ENCODE measurements at places on chromosomes 7 and 10.

GRCh38 chr10:451021-451471, 238.4 kb downstream of the DIP2C start:
- peak; percentile 7 for DNase-seq

DNA sequence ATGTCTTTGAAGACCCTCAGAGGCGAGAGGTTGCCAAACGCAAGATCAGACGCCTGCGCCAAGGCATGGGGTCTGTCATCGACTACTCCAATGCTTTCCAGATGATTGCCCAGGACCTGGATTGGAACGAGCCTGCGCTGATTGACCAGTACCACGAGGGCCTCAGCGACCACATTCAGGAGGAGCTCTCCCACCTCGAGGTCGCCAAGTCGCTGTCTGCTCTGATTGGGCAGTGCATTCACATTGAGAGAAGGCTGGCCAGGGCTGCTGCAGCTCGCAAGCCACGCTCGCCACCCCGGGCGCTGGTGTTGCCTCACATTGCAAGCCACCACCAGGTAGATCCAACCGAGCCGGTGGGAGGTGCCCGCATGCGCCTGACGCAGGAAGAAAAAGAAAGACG, 8.1 kb upstream of the SGCE start:
- DNase-seq = no peak

- DNase-seq = no peak
Observed at GRCh38 chr10:132707121-132707775, 78.7 kb downstream of the NKX6-2 start.

- peak; percentile 26 for DNase-seq
Observed at GRCh38 chr7:104552102-104552501, 223.7 kb downstream of the LHFPL3 start.

DNA sequence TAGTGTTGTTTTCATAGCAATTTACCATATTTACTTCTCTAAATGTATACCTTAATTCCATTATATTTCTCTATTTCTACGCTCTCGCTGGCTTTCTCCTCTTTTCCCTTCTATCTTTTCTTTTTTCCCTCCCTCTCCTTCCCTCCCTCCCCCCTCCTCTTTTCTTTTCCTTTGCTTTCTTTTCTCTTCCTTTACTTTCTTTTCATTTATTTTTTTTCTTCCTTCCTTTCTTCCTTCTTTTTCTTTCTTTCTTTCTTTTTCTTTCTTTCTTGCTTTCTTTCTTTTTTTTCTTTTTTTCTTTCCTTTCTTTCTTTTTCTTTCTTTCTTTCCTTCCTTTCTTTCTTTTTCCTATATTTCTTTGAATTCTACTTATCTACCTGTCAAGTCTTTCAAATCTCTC, 533.0 kb upstream of the POT1 start:
- no peak for DNase-seq

- DNase-seq = peak; percentile 78
Observed at GRCh38 chr7:73734619-73735527, 3.7 kb downstream of the ABHD11 start.

DNA sequence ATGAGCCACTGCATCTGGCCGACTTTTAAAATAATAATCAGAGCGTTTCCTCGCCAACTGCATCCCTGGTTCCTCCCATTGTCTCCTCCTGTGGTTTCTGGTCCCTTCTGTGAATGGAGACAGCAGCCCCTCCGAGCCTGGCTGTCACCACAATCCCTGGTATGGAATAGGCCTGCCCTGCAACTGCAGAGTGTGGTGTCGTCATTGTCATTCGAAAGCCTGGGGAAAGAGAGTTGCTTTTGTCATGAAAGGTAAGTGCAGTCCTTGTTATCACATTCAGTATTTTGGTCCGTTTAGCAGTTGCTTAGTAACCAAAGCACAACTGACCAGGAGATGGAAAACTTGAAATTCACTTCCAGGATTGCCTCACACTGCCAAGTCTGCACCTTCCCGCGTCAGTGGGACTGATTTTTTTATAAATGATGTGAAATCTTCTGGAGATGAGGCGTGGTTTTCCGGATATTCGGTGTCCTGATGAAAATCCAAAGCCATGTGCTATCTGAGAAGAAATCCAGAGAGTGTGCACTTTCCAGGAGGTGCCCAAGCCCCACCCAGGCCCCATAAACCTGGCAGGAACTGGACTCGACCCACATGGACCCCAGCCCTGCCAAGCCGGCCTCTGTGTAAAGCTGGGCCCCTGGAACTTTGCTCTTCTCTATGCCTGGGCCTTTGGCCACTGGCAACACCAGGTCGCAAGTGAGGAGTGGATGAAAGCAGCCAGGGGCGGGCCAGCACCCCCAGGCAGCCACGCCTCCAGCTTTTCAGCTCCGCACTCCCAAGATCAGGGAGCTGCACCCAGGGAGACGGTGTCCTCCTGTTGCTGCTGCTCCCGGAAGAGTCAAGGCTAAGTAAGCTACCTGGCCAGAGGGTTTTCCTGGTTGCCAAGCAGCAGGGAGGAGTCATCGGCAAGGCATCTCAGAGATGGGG, 133.7 kb upstream of the SH2B2 start:
- DNase-seq = peak; percentile 49

- no peak for DNase-seq
Observed at GRCh38 chr7:69173846-69174245, 424.4 kb upstream of the AUTS2 start.

- no peak for DNase-seq
Observed at GRCh38 chr7:128450409-128450808, 5.3 kb upstream of the HILPDA start.

- DNase-seq = no peak
Observed at GRCh38 chr7:43195768-43196167, 83.3 kb downstream of the HECW1 start.

DNA sequence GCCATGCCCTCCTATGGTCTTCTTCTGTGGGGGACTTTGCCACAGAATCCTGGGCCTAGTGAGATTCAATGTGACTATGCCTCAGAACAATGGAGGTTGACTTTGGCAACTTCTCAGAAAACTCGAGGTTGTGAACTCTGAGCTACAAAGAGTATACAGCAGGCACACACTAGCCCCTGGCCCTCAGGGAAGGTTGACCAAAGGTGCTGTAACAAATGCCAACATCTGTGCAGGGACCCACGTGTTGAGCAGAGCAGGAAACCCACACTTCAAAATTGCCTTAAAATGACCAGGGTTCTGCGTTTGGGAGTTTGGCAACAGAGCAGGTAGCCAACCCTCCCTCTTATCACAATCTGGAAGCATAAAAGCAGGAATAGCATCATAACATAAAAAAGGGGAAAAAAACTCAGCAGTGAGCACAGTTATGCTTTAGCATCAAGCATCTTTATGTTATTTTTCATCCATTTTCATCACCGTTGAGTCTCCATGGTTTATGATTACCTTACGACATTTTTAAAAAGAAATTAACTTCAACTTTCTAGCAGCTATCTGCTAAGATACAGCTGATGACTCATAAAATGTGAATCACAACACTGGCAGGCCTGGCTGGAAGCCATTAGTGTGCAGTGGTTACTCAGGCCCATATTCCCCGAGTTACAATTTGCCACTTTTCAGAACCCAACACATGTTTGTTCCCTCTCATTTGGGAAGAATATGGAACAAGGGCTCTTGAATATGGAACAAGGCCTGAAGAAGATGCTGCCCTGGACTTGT, 11.1 kb downstream of the PRLHR start:
- DNase-seq = peak; percentile 1

GRCh38 chr7:38748056-38748610, 117.0 kb upstream of the AMPH start:
- no peak for DNase-seq

- no peak for DNase-seq
Observed at GRCh38 chr7:55590517-55591281, 18.4 kb upstream of the VOPP1 start.

DNA sequence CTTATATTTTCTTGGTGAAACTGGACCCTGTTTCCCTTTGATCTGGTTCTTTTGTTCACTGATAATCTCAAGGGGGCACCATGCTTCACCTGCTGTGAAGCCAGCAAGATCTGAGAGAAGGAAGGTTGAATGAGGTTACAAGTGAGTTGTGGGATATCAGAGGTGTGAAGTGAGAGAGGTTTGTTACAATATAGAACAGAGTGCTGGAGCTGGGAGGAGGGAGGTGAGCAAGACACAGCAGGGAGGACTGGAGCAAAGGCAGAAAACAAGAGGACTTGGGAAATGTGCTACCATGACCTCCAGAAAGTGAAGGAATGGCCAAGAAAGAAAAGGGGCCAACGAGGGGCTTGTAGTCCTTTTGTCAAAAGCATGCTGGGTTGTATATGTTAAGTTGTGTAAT, 156.6 kb downstream of the LRMDA start:
- DNase-seq = no peak

- no peak for DNase-seq
Observed at GRCh38 chr7:157961731-157962457, 625.1 kb downstream of the DNAJB6 start.

GRCh38 chr10:103640436-103641181, 147.1 kb downstream of the NEURL1 start:
- no peak for DNase-seq

DNA sequence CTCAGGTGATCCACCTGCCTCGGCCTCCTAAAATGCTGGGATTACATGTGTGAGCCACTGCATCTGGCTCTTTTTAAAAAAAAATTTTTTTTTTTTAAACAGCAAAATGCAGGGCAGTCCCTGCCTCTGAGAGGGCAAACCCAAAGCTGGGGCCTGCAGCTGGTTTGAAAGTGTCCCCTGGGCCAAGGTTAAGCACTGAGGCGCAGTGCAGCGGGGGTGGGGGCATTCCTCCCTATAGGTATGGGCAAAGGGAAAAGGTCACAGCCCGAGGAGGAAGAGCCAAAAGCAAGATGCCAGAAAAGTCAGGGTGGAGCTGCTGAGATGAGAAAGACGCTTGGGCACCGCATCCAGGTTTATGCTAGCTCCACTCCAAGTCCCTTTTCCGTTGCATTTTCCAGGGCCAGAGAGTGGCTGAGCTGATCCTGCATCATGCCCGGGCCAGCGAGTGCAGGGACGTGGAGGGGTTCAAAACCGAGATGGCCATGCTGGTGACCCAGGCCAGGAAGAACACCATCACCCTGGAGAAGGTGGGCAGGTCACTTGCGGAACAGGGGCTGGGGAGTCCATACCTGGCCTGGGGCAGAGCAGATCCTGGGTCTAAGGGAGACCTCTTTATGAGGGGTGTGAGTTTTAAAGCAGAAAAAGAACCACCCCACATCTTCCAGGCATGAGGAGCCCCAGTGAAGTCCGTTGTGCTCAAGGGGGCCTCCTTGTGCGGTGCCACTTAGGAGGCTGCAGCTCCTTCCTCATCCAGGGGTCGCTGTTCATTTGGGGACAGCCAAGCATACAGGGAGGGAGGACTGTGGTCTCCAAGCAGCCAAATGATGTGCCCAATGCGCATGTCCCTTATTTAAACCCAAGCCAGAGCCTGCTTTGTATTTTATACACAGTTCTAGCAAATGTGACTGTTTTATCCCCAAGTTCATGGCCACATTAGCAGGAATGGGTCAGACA, 7.0 kb upstream of the NDUFB2 start:
- DNase-seq = no peak

GRCh38 chr7:92725161-92725925, 111.0 kb downstream of the CDK6 start:
- DNase-seq = no peak

- DNase-seq = no peak
Observed at GRCh38 chr10:47447209-47447608, 36.7 kb downstream of the ANXA8 start.

GRCh38 chr10:101675115-101675514, 19.9 kb downstream of the FBXW4 start:
- no peak for DNase-seq

- no peak for DNase-seq
Observed at GRCh38 chr7:7228472-7228871, 46.1 kb downstream of the C1GALT1 start.

GRCh38 chr7:77327067-77327931, 88.8 kb downstream of the GSAP start:
- DNase-seq = peak; percentile 34

DNA sequence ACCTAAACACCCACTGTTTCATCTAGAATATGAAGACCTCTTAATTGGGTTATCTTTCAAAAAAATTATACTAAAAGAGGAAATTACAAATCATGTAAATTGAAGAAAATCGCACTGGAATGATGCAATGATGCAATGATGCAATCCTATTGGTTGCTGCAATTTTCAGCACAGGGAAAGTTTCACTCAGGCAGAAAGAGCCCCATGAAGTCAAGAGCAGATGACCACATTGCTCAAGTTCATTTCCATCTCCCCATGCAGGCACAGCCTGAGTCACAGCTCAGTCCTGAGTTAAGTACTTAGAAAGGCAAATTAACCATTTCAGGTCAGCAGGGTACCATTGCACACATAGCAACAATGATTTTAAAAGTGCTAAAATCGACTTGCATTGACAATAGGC, 180.3 kb upstream of the MYO3A start:
- DNase-seq = peak; percentile 50

- DNase-seq = no peak
Observed at GRCh38 chr10:88413412-88413811, 169.7 kb downstream of the RNLS start.

DNA sequence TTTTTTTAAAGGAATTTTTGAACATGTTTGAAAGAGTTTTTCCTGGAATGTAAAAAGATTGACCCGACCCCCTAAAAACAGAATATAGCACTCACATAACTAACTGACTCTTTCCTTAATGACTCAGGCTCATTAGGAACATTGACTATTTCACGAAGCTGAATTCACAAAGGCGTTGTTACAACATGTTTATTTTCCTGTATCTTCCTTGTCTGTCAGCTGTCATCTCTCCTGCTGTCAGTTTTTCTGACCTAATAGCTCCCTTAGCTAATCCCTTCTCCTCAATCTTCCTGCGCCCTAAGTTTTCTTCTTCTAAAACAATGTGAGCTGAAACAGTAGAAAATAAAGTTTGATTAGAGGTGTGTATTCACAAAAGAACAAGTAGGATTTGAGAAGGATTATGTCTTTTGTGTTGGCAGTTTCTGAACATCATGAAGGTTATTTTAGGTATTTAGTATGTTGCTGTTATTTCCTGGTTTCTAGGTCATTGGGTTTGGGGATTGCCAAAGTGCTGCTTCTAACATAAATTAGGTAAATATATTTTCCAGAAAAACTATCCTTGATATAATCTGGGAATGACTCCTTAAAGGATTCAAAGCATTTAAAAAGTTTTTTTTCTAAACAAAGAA, 4.6 kb upstream of the MDFIC start:
- no peak for DNase-seq

- DNase-seq = no peak
Observed at GRCh38 chr7:28487487-28487886, 75.2 kb downstream of the CREB5 start.

DNA sequence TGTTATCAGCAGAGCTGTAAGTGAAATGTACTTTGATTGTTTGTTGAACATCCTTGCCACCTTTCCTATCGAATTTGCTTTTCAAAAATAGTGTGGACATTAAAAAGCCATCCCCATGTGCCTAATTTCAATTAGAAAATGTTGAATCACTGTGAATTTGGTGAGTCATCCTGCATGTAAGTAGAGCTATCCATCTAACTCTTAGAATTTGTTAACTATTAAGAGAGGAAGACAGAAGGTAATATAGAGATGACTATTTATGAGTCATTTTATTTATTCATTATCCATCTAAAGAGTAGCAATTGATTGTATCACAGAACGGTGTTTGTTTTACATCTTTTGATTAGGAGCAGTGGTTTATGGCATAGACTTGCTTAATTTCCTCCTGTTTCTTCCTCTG, 154.7 kb downstream of the MGMT start:
- peak; percentile 59 for DNase-seq

GRCh38 chr10:4337563-4337962, 488.4 kb upstream of the AKR1E2 start:
- no peak for DNase-seq

- DNase-seq = no peak
Observed at GRCh38 chr7:75072981-75073283, 670 bp downstream of the RCC1L start.

- DNase-seq = peak; percentile 34
Observed at GRCh38 chr7:158815083-158815799, 14.1 kb downstream of the ESYT2 start.

- no peak for DNase-seq
Observed at GRCh38 chr7:103121641-103122040, 27.3 kb downstream of the NAPEPLD start.
